ENCODE measurements at places on chromosomes 6 and 20.

DNA sequence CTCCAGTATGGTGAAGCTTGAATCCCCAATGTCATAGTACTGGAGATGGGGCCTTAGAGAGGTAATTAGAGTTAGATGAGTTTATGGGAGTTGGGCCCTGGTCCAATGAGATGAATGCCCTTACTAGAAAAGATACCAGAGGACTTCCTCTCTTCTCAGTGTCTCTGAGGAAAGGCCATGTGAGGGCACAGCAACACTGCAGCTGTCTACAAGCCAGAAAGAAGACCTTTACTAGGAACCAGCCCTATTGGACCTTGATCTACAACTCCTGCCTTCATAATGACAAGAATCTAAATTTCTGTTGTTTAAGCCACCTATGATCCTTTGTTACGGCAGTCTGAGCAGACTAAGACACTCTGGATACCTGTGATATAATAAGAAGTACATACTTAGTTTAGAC lies 31.4 kb upstream of the AKAP7 start:
- no peak for DNase-seq

DNA sequence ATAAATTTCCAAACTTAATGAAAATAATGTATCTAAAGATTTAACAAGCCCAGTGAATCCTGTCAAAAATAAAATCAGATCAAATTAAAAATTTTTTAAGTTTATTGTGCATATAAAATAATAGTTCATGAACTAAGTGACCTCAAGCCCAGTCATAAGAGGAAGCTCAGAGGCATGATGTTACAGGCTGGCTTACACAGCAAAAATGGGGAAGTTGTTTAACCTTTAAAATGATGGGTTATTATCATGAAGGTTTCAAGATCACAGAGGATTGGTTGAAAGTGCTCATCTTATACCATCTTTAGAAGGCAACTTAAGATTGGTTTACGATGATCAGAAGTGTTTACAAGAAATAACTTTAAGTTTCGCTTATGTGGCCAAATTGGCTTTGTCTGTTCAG lies 102.5 kb downstream of the PAK5 start:
- DNase-seq = no peak

GRCh38 chr6:111589366-111589765 lies 16.3 kb downstream of the TRAF3IP2 start:
- DNase-seq = no peak

DNA sequence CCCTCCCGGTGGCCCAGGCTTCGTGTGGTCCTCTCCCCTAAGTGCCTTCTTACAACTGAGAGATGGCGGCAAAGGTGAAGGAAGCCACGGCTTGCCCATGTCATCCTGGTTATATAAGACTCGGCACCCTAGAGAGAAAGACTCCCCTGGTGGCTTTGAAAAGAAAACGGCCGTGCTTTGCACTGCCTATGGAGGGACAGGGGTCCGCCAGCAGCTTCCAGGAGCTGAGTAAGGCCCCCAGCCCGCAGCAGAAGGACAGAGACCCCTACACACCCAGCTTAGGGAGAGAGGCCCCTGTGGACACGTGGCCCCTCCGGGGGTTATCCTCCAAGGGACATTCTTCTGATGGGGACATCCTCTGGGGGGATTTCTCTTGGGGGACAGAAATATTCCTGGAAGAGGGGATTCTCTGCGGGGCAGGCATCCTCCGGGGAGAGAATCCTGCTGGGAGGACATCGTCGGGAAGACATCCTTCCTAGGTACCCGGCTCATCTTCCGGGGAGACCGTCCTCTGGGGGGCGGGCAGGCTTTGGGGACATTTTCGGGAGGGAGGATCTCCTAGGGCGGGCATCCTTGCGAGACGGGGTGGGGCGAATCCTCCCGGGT lies 511 bp upstream of the OGFR start:
- DNase-seq = no peak

DNA sequence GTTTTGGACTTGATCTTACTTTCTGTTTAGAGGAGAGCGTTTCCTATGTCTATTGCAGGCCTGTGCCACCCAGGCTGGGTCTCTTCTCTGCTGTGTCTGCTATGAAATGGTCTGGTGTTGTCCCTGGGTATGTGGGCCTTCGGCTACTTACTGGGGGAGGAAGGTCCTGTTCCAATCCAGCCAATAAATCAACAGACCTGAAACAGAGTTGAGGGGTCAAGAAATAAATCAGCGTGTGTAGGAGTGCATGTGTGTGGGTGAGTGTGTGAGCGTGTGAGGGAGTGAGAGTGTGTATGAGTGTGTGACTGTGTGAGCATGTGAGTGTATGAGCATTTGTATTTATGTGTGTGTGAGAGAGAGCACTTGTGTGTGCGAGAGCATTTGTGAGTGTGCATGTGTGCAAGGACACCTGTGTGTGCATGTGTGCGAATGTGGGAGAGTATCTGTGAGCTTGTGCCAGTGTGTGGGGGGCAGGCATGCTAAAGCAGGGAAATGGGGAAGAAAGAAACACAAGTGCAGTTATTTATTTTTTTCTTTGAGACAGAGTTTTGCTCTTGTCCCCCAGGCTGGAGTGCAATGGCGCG lies 86.3 kb upstream of the PMEPA1 start:
- no peak for DNase-seq

DNA sequence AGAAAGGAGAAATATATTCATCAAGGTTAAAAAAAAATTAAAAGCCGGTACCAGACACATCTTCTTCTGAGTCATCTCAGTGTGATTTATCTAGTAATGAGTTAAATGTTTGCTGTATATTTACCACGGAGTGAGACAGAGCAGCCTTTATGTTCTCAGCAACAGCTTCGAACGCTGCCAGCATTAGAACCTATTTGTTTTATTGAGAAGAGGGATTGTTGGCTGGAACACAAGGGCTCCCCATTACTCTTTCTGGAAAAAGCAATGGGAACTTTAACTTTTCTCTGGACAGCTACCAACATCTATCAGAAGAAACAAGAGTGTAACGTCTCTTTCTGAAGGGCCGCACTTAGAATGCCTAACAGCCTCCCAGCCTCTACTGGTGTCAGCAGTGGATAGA lies 105.3 kb upstream of the TAB2 start:
- no peak for DNase-seq

GRCh38 chr20:56925831-56926170 lies 296.7 kb downstream of the TFAP2C start:
- DNase-seq = no peak

DNA sequence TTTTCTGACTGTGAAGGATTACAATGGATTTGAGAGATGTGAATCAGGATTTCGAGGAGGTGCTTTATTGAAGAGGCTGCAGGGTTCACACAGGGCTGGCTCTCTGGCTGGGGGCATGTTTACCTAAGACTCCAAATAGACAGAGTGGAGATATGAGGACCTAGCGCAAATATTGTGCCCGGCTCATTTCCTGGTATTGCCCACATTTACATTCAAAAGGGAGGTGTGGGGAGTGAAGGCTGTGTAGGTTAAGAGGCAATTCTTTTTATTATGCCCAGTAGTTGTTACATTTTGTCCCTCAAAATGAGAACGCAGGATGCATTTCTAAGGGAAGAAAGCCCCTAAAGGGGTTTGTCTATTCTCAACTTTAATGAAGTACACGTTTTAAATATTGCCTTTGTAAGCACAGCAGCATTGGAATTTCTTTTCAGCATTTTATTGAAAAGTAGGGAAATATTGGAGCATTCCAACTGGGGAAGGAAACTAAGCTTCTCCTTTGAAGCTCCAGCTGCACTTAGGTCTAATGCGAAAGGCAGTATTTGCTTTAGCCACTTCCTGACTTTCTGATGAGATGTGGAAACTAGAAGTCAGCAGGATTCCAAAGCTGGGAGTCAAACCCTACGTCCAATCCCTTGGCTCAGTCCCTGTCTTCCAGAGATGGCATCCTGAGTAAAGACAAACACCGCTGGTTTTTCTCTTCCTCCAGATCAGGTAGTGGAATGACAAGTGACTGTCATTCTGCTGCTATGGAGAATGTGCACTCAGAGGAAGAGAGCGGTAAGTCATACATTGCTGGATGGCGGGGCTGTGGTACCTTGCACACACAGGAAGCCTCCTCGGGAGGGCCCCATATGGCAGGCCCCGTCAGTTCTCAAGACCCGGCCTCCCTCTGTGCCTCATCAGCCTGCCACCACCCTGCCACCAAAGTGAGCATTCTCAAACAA lies 70.7 kb downstream of the MYB start:
- DNase-seq = no peak

DNA sequence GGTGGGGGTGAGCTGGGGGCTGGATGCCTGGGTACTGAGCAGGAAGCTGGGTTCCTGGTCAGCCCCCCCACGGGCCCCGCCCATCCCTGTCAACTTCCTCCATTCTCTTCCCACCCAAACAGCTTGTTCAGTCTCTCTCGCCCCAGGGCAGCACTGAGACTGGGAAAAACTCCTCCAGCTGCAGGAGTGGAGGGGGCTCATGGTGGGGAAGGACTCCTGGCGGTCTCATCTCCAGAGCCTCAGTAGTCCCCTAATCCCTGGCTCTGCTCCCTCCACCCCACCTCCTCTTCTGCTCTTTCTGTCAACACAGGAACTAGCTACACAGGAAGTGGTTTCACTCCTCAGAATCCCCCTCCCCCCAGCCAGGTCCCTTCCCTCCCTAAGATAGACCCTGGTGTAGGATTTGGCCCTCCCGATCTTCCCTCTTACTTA lies at the start of gene GPSM3:
TSS of gene GPSM3 (minus strand) at position 36 of the 432 bp plus-strand sequence. CDS start 130 bp downstream, outside the sequence.
- DNase-seq = no peak

DNA sequence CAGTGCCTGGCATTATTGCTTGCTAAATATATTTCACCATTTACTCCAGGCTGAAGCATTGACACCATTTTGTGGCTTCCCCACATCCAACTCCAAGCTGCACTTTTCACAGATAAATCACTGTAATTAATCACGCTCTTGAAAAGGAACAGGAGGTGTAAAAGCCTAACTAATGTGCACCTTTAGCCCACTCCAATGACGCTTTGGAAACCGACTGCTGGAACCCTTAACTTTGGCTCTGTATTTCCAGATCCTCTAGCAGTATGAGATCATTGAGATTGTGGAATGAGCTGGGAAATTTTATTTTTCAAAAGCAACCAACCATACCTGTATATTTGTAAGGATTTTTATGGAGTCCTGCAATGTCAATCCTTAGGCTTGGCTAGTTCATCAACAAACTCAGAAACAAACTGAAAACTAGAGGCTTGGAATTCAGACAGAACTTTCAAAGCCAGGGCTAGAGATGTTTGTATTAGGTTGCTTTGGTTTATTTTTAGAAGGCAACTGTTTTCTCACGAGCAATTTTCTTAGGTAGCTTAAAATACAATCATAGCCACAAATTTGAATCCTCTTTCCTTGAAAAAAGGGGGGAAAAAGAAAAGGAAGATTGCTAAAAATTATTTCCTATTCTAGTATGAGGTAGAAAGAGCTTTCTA lies 52.8 kb upstream of the UTRN start:
- no peak for DNase-seq

DNA sequence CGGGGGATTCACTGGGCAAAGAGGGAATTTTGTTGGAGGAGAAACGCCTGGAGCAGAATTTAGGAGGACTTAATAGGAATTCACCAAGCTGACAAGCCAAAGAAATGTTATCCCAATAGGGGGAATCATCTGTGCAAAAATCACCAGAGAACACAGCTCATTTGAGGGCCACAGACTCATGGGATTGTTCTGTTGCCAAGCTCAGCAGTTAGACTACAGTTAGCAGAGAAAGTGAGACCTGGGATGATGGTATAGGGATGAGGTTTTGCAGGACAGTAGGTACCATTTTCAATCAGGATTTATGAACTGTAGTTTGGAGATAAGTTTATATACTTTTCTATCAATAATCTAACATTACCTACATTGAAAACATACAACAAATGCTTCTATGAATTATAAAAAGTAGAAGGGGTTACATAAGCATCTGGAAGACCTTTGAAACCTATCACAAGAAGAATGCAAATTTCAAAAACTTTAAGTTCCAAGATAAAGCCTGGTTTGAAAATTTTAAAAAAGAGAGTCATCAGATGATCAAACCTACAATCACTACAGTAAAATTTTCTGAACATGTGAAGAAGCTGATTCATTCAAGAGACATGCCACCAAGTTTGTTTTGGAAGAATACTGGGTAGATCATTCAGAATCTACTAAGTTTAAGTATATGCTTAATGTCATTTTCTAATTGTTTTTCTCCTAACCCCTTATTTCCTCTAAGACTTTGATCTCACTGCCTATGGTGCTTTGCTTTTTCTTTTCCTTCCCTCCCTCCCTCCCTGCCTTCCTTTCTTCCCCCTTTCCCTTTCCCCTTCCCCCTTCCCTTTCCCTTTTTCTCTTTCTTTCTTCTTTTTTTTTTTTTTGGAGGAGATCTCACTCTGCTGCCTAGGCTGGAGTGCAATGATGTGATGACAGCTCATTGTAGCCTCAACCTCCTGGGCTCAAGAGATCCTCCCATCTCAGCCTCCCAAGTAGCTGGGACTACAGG lies 81.5 kb downstream of the KIF13A start:
- no peak for DNase-seq

GRCh38 chr6:55276745-55277530 lies 50.3 kb upstream of the GFRAL start:
- DNase-seq = no peak

- DNase-seq = no peak
Measured at GRCh38 chr6:153591159-153591558, 447.9 kb upstream of the OPRM1 start.

GRCh38 chr20:36298795-36299339 lies 7.3 kb upstream of the DLGAP4 start:
- no peak for DNase-seq

DNA sequence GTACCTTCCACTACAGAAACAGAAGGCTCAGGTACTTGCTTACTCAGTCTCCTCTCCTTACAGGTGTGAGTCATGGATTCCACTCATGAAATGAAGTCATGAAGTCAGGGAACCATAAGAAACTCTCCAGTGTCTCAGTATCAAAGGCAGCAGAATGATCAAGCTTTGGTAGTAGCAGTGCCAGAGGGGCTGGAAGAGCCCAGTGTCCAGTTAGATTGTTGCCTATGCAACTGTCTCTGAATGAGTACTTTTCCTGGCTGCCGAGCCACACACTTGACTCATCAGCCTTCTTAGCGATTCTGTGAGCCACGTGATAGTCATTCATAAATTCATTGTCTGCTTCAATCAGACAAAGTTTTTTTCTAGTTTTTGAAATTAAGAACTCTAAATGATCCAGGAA lies 52.2 kb upstream of the DTNBP1 start:
- DNase-seq = no peak

GRCh38 chr6:107020239-107020638 lies 7.8 kb upstream of the MTRES1 start:
- DNase-seq = no peak

DNA sequence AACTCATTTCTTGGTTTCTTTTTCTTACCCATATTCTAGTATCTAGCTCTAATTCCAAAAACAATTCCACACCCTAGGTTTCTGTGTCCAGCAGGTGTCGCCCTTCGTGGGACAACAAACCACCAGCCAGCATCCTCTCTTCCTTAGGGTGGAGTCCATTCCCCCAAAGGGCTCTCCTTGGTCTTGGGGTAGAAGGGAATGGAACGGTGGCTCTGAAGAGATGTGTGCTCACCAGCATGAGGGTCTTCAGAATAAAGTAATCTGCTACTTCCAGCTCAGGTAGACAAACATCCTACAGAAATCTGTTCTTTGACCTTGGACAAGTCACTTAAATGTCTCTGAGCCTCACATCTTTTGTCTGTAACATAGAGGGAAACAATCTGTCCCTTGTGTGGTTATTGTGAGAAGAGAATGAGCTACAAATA lies 7.2 kb downstream of the HLA-DMB start:
- peak; percentile 30 for DNase-seq

GRCh38 chr6:27838058-27838944 lies 73.9 kb downstream of the OR2B2 start:
- no peak for DNase-seq

GRCh38 chr20:52039790-52040189 lies 151.8 kb downstream of the ZFP64 start:
- DNase-seq = no peak

GRCh38 chr6:105991561-105992314 lies 94.4 kb upstream of the PRDM1 start:
- no peak for DNase-seq

GRCh38 chr6:109508166-109508860 lies 25.3 kb upstream of the ZBTB24 start:
- DNase-seq = no peak

Measured in substantia nigra (tissue), 51 donors.